ENCODE measurements at places on chromosomes 1 and 21.

DNA sequence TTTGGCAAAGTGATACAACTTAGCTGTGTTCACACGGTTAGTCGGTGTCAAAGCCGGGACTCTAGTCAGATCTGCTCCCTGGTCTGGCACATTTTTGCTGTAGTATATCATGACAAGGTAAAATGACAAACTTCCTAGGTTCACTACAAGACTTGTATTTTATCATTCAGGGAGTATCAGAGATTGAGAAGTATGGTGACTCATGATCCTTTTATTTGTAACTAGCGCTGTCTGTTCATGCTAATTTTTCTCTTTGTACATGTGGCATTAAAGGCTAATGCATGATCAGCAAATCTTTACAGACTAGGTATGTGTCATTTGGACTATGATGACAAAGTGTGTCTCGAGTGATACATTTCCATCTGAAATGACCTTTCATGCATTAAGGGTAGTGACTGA, 326.7 kb downstream of the SIPA1L2 start:
- no peak for DNase-seq

- DNase-seq, result no peak
These were observed 25.4 kb downstream of the UROD start for GRCh38 chr1:45037456-45037855.

DNA sequence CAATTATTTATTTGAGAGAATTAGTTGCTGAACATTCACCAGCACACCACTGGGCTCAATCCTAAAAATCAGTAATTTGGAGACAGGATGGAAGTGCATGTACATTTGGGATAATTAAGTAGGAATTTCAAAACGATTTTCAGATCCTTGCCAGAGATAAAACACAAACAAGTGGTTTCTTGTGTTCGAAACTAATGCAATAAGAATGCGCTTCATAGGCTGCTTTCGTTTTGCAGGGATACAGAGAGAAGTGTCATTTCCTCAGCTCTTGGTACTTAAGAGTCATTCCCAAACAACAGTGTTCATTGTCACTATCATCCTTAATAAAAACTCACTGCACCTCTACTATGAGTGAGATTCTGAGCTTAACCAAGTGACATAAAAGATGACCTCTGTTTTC, 20.6 kb upstream of the USP24 start:
- no peak for DNase-seq

GRCh38 chr1:160707236-160708064, 4.2 kb downstream of the CD48 start:
- no peak for DNase-seq

DNA sequence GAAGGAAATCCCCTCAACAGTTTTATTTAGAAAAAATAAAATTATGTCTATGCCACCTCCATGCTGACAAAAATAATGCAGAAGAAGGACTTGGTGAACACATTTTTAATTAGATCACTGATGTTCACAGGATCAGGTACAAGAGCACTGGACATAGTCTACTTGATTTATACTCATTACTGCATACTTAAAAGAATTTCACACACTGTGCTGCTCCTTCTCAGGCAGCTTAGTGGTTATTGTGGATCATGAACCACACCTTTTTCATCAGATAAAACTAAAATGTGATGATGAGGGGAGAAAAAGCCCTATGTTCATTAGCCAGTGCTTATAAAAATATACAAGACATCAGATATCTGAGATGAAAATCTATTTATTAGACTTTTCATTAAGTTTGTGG, 103.3 kb upstream of the DPH5 start:
- no peak for DNase-seq

DNA sequence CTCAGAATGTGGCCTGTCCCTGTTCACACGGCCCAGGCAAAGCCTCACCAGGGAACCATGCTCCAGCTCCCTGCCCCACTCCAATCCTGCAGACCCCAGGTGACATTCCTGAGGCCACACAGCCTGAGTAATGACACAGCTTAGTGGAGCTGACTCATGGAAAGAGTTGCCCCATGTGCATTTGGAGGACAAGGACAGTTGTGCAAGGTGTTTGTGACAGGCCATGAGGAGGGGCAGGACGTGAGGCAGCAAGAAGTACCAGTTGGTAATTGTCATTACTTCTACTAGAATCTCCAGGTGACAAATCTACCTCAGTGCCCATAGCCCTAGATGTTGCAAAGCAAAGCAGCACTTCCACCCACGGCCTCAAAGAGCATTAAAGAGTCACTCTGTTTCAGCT, 15.2 kb downstream of the PRR9 start:
- no peak for DNase-seq

- DNase-seq, result no peak
These were observed 25.2 kb downstream of the KCNC4 start for GRCh38 chr1:110235181-110235833.

DNA sequence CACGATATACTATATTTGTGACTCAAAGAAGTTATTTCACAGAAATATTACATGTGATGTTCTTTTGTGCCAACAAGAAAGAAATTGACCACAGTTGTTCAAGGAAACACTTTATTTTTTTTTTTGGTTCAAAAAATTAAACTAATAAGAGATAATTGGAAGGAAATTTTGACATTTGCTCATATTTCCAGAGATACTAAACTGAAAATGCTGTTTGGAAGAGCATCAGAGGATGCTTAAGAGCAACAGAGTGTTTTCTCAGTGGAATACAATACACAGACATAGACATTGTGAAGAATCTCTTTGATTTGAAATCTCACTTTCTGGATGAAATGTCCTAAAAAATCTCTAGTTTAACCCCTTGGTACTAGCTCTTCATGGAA, 760.4 kb upstream of the CXADR start:
- DNase-seq, result no peak

DNA sequence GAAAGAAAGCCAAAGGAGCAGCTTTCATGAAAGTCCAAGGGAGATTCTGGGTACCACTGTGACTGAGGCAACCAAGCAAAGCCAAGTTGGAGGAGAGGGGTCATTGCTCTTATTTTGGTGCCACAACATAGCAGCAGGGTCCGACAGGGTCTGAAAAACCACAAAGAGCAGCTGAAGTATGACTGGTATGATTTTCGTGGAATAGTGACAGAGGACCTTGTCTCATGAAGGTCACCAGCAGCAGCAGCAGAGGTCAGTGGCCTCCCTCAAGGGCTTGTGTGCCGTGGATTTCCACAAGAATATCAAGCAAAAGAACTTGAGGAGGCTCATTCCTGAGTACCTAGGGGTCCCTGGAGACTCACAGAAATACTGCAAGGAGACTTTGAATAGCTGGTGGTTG, 160.9 kb upstream of the SYT6 start:
- no peak for DNase-seq

DNA sequence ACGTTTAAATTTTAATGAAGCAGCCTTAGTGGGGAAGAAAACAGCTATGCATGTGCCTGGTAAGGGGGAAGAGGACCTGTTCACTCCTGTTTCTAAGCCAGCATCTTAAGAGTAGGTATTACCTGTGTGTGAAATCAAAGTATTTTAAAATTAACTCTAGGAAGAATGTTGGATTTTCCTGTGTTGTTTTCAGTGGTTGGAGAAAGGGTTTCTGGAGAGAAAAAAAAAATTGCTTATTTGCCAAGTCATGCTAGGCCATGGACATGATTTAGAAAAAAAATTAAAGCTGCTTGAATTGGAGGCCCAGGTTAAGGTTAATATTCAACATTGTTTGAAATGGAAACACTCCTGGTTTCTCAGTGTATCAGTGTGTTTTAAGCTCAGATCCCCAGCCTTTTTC, 42.9 kb upstream of the DNAJC6 start:
- no peak for DNase-seq

GRCh38 chr1:5747426-5748285, 244.6 kb downstream of the NPHP4 start:
- no peak for DNase-seq

DNA sequence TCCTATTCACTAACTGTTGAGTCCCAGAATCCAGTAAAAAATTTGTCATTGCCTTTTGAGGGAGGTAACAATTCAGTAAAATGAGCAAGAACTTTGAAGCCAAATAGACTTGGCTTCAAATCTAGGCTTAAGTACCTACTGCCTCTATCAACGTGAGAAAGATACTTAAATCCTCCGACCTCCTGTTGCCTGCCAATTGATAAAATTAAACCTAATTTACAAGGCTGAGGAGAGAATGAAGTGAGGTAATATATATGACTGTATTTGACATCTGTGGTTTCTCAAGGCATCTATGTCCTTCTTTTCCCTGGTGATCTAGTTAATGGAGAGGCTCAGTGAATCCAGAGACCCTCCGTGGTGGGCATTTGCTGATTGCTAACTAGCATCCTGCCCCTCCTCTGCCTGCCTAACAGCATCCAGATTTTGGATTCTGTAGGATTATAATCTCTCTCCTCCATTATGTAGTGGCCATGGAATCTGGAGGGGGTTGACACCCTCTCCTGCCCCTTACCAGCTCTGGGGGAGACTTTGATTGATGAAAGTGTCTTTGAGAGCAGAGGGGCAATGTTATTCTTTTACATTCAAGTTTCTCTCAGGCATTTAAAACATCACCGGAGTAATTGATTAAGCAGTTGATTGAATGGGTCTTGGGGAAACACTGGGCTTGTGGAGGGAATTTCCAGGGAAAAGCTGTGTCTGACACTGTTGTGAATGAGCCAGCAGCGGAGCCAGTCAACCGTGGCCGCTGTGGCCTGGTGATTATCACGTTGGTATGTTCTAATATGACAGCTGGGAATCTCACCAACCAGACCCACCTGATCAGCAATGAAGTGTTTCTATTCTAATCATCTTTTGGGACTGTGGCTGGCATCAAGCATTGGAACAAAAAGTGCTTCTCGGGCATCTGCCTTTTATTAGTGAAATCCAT, 140.7 kb upstream of the FAM78B start:
- no peak for DNase-seq

DNA sequence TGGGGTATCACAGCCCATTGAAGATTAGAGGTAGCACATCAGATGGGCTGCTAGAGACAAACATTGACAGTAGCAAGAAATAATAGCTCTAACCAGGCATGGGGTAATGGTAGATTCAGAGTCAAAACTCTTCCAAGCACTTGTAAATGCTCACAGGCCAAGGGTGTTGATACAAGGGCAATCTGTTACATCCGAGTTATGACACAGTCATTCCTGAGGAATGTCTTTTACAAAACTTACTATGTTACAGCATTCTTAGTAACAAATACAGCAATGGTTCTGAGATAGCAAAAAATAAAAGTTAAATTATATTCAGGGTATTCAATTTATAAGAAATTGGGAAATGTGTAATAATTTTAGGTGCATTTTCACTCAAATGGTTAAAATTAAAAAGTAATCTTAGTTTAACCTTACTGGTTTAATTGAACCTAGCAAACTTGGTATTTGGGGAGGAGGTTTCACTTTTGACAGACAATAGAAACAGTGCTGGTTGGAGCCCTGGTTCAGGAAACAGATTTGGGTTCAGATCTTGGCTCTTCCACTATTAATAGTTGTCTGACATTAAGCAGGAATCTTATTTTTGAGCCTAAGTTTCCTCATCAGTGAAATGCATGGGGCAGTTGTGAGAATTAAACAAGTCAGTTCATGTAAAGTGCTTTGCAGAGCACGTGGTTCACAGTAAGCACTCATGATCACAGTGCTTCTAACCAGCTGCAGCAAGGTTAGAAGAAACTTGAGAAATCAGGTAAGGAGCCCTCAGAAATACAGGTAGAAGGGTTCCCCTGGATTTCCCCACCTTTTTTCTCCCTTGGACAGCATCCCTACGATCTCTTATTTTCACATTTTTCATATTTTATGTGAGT, 4.4 kb downstream of the ST3GAL3 start:
- no peak for DNase-seq

DNA sequence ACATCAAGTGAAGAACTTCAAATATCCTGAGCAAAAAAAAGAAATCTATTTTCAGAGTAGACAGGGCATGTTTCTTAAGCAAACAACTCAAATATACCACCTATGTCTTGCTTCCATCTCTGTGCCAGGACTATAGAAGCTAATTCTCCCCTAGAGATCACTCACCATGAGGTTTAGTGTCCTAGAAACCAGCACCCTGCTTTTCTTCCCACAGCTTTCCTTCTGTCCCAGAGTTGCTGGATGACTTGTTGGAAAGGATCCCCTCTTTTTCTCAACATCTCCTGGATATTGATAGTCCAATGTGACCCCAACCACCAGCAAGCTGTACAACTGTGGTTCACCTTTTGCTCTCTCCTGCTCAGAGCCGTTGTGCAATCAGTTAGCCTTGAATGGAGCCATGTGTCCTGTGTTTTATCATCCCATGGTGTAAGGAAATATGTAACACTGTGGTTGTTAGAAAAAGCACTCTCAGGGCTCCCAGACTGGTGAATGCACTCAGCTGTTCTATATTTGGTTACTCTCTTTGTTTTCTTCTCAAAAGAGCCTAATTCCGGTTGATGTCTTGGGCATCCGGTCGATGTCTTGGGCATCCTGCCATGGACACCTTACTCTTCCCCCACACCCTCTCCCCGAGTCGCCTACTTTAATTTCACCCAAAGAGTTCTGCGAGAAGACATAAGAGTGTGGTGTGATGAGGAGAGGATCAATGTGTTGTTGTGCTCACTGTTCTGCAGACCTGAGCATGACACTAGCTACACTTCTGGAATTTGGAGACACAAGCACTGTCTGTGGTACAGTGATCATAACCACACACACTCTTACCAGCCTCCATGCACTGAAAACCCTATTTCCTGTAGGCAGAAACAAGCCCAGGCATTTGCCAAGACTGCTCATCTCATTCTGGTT, 1.7 kb downstream of the TNFSF4 start:
- no peak for DNase-seq

GRCh38 chr21:19123053-19123452, 719.5 kb upstream of the TMPRSS15 start:
- DNase-seq, result no peak

All from GM18507 (cell line).